ENCODE measurements at places on chromosomes 1 and 21.

- DNase-seq = no peak
Measured at GRCh38 chr1:88985032-88985431, 7.4 kb downstream of the KYAT3 start.

DNA sequence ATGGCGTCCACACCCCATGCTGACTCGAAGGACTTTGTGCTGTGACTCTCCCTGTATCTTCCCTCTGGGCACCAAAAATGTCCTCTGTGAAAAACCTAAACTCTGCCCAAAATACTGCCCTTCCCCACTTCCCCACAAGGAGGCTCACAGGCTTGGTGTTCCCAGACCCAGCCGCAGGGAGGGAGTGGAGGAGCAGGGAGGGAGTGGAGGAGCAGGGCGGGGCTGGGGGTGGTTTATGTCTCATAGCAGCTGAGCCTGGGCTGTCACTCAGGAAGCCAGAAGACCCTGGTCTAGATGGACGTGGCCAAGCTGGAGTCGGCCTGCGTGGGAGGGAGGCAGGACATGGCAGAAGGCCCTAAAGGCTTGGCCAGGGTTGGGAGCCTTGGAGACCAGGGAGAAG is 461.7 kb downstream of the PTPRU start:
- DNase-seq = no peak

- DNase-seq = no peak
Measured at GRCh38 chr1:185112356-185112755, 44.4 kb downstream of the TRMT1L start.

GRCh38 chr1:39472826-39473225 is 18.6 kb upstream of the BMP8A start:
- no peak for DNase-seq

- DNase-seq = no peak
Measured at GRCh38 chr1:89286549-89287180, 14.0 kb upstream of the GBP5 start.

GRCh38 chr1:191585095-191585494 is 573.2 kb upstream of the RGS18 start:
- no peak for DNase-seq

GRCh38 chr1:179142889-179143299 is 61.0 kb downstream of the TOR3A start:
- DNase-seq = no peak

DNA sequence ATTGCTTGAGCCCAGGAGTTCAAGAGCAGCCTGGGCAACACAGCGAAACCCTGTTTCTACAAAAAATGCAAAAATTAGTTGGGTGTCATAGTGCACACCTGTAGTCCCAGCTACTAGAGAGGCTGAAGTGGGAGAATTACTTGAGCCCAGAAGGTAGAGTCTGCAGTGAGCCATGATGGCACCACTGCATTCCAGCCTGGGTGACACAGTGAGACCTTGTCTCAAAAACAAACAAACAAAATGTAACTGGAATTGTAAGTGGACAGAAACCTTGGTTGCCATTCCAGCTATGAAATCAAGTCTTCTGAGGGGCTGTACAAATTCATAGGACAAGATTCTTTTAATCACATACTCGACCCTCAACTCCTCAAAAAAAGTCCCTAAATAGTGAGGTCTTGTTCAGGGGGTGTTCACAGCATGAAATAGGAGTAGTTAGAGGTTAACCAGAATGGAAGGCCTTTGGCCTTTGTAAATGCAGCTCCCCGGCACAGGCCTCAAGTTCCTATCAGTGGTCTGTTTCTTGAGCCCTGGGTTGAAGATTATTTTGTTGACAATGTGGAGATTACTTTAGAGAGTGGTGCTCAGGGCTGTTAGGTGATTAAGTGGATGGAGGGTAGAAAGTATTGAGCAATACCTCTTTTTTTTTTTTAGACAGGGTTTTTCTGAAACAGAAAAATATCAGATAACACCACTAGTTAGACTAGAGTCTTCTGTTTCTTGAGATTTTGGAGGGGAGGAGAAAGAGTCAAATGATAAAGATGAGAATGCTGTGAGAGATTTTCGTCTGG is 138.7 kb upstream of the ZNF648 start:
- DNase-seq = no peak

GRCh38 chr21:43304621-43305335 is 122.2 kb downstream of the SIK1 start:
- DNase-seq = no peak

- no peak for DNase-seq
Measured at GRCh38 chr1:62013264-62013663, 181.4 kb upstream of the L1TD1 start.

- DNase-seq = no peak
Measured at GRCh38 chr1:14871218-14871970, 272.9 kb downstream of the KAZN start.
